ENCODE measurements at places on chromosomes 3 and 15. TPM values are rescaled to one million over a fixed set of nuclear protein-coding genes. Genes with fewer than 3 reads are reported as not detected.

The GOLGA6D gene
- not detected for total RNA-seq

The CTXN2 gene
- not detected for total RNA-seq

The IRAK2 gene
- 3.2 TPM for total RNA-seq

The NKTR gene
- 75.6 TPM for total RNA-seq

The PRKCI gene
- total RNA-seq: 38.0 TPM

The RYR3 gene
- total RNA-seq: 0.84 TPM

The CDCP1 gene
- 57.6 TPM for total RNA-seq

The KNL1 gene
- 1.6 TPM for total RNA-seq

The SCN5A gene
- total RNA-seq: 0.32 TPM

The TMCO5A gene
- total RNA-seq: not detected

The CIP2A gene
- 2.8 TPM for total RNA-seq

The RPLP1 gene
- 1,218 TPM for total RNA-seq

The SKOR1 gene
- total RNA-seq: 0.34 TPM

The FEZF2 gene
- total RNA-seq: not detected

The CCDC13 gene
- 2.2 TPM for total RNA-seq

The GPR27 gene
- total RNA-seq: 2.1 TPM

The TTLL13 gene
- total RNA-seq: 0.34 TPM

The PRR23C gene
- not detected for total RNA-seq

The GUCA1C gene
- total RNA-seq: not detected

The ALS2CL gene
- 68.1 TPM for total RNA-seq

The IL17RB gene
- 10.9 TPM for total RNA-seq

The THRB gene
- 25.1 TPM for total RNA-seq

The GOLGA8S gene
- 0.38 TPM for total RNA-seq

The LRRN1 gene
- 0.31 TPM for total RNA-seq

The EPHB1 gene
- 0.64 TPM for total RNA-seq

The CAMK2N2 gene
- not detected for total RNA-seq

The GRAMD1C gene
- total RNA-seq: 19.5 TPM

The ISLR2 gene
- total RNA-seq: 0.38 TPM

The SH2D7 gene
- 2.2 TPM for total RNA-seq

The TMEM158 gene
- 15.2 TPM for total RNA-seq

The PLD1 gene
- total RNA-seq: 105 TPM

The ISLR gene
- 29.9 TPM for total RNA-seq

The PLA2G4D gene
- total RNA-seq: 0.49 TPM

The GRK7 gene
- total RNA-seq: not detected

The WDR82 gene
- 62.9 TPM for total RNA-seq

The CFAP161 gene
- total RNA-seq: not detected

The CHMP2B gene
- 83.3 TPM for total RNA-seq

The ADPRH gene
- 9.1 TPM for total RNA-seq

The MKRN2 gene
- total RNA-seq: 20.2 TPM

The TP63 gene
- 0.57 TPM for total RNA-seq

The ROBO2 gene
- total RNA-seq: 2.1 TPM

The ERC2 gene
- 0.06 TPM for total RNA-seq

The ADAMTS9 gene
- total RNA-seq: 20.1 TPM

The TRPM1 gene
- total RNA-seq: not detected

The CYP1A2 gene
- not detected for total RNA-seq

The SLC22A13 gene
- 0.70 TPM for total RNA-seq

The PLOD2 gene
- total RNA-seq: 101 TPM

The UTS2B gene
- total RNA-seq: not detected

The CCR5 gene
- total RNA-seq: 1.9 TPM

The C15orf62 gene
- 0.35 TPM for total RNA-seq

The WDR49 gene
- total RNA-seq: 0.95 TPM

The STAB1 gene
- 187 TPM for total RNA-seq

The CSTA gene
- total RNA-seq: 0.96 TPM

Data from mucosa of descending colon (tissue), 3 donors.